Activated CD4-positive, alpha-beta T cell treated with anti-CD3 and anti-CD28 coated beads for 24 hours (primary cell): ENCODE measurements at places on chromosomes 3 and 15.

DNA sequence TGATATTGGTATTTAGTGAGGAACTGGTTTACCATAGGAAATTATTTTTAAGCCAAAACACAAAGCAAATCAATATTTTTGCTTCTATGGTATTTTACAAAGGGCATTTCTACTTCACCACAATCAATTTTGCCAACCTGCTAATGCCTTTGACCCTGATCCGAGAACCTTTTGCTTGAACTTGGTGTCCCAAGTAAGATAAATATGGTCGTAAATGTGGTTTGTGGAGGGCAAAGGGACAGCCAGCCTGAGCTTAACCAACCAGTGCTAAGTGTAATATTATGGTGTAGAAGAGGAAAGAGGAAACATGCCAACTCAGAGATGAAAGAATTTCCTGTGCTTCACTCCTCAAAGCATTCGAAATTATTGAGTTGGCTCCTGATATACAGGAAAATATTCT lies 148.4 kb downstream of the C3orf38 start:
- DNase-seq = no peak

GRCh38 chr3:37170060-37170459 lies 4.3 kb downstream of the LRRFIP2 start:
- DNase-seq = no peak

GRCh38 chr3:175356899-175357324 lies 497.8 kb downstream of the NAALADL2 start:
- DNase-seq = no peak

DNA sequence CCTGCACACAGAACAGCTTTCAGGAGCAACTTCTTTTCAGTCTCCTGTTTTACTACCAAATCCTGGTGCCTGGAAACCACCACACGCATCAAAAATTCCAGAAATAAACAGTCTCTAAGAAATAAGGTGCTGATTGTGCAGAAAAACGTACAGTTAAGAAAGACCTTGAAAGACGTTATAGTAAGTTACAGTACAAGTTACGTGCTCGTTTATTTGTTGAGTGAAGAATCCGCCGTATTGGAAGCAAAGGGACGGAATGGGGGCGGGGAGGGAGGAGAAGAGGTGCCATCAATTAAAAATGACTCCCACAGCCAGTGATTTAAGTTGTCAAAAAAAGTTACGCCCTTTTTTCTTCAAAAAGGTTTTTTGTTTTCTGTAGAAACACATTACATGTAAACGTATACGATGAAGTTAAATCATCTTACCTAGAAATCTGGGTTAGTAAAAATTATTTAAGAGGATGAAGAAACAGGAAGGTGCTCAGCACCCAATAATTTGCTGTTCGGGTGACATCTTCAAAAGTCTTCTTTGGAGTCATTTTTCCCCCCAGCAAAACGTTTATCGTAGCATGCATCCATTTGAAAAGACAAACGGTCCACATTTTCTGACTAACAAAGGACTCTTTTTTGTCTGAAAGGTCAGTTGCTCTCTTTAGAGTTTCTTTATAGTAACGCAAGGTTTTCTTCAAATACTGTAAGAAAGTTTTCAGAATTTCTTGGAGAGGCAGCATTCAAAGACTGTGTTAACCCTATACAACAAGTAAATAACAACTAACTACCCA lies 782 bp upstream of the UACA start:
- DNase-seq = no peak

DNA sequence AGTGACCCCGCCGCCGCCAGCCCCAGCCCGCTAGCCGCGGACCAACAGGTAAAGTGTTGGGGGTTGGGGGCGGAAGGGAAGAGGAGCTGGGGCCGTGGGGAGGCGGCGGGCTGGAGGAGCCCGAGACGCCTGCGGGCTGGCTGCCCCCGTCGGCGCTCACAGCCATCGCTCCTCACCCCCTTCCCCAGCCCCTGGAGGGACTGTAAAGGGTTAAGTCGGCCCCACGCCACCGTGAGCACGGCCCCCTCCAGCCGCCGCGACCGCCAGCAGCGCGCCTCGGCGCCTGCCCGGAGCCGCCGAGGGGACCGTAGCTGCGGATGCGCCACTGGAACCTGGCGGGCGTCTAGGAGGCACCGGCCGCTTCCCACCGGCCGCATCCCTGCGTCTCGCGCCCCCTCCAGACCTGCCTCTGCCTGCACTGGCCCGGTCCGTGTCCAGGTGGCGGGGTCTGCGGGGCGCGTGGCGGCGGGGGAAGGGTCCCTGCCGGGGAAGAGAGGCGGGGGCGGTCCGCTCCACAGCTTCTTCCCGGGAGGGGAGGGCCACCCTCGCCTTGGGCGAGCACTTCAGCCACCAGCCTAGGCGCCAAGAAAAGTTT lies 522 bp downstream of the MED12L start:
- no peak for DNase-seq

GRCh38 chr3:69463531-69463930 lies 77.6 kb upstream of the FRMD4B start:
- no peak for DNase-seq

DNA sequence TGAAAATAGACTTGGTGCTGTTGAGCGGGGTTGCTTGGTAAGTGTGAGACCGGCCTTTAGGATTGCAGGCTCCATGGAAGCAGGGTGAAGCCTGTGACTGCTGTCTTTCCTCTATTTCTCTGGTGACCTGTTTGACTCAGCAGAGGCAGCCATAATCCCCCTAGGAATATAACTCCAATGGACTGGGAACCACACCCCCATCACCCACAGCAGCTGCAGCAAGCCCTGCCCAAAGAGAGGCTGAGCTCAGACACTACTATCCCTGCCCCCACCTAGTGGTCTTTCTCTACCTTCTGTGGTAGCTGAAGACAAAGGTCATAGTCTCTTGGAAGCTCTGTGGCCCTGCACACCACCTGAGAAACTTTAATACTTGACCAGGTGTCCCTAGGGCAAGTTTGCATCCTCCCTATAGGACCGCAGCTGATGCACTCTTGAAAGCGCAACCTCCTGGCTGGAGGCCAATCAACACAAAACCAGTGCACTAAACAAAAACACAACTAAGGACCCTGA lies 133.6 kb upstream of the MRPL3 start:
- no peak for DNase-seq

DNA sequence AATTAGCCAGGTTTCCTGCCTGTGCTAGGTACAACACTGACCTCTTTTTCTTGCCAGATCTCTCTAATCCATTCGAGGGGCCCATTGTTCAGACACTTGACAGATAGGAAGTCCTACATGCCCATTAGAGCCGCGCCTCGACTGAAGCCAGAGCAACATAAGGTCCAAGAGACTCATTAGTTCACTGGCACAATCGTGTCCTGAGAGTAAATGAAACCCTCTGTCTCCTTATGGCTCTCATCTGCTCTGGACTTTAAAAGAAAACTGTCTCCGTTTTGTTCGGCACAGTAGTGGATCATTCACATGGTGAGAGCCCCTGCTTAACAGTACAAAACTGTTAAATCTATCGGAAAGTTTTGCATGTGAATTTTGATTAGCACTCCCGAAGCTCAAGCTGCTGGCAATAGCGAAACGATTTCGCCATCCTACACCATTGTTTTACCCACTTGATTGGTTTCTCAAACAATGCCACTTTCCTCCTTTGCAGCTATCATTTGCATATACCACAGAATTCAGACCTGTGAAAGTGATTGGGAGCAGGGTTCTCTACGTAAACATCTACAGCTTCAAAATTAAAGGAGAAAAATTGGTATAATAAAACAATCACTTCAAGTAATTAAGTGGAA lies 19.0 kb upstream of the C15orf61 start:
- DNase-seq = no peak

DNA sequence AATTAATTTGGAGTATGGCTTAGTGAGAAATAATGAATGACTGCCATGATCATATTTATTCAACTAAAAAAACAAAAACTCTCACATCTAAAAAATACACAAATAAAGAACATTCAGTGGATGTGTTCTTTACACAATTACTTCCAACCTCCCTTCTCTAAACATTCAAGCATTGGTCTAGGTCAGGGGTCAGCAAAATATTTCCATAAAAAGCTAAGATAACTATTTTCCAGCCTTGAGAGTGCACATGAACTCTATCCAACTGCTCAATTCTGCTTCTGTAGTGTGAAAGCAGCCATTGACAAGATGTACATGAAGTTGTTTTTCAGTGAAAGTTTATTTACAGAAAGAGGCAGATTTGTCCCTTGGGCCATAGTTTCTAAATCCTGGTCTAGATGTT lies 406.3 kb downstream of the MAGI1 start:
- no peak for DNase-seq

GRCh38 chr15:62782071-62782841 lies 260.3 kb upstream of the TPM1 start:
- DNase-seq = no peak

DNA sequence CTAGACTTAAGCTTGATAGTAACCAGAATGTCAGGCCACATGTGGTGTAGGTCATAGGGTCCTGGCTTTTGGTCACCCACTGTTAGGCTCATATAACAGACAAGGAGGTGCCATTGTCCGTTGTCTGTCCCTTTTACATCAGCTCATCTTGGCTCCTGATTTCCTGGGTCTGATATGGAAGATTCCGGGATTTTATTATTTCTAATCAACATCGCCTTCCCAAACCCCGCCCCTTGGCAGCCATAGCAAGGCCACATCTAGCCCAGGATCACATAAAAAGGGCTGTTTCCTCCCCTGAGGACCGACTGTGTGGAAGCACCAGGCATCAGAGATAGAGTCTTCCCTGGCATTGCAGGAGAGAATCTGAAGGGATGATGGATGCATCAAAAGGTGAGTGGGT lies at the start of gene TGM4:
Gene TGM4 (plus strand): TSS at position 301 of the 400 bp plus-strand sequence. CDS start 71 bp downstream, at position 372.
- DNase-seq = no peak

GRCh38 chr3:12371525-12372140 lies 82.8 kb downstream of the PPARG start:
- no peak for DNase-seq

- DNase-seq = no peak
Observed at GRCh38 chr3:133369068-133369440, 30.8 kb upstream of the BFSP2 start.

DNA sequence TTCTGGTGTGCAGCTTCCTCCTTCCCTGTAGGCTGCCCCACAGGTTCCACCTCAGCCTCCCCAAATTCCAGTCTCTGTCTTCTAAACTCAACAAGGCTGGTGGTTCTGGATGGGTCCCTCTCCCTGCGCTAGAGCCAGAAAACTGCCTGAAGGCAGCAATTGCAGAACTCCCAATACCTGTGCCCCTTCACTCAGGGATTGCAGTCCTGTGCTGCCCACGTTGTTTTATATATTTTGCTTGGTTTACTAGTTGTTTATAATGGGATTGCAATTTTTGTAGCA lies 14.8 kb upstream of the NPTN start:
- no peak for DNase-seq

DNA sequence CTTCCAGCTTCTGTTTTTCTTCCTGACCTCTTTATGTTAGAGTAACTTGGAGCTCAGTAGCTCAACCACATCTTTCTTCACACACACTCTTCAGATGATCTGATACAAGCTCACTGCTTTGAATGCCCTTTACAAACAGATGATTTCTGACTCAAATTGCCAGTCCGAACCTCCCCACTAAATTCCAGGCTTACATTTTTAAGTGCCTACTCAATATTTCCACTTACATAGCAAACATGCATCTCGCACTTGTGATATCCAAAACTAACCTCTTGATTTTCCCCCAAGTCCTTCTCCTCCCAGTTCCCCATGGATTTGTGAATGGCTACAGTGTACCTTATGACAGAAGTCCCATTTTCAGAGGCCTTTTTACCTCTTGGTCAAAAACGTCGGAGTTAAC lies 139.1 kb downstream of the GBE1 start:
- no peak for DNase-seq

DNA sequence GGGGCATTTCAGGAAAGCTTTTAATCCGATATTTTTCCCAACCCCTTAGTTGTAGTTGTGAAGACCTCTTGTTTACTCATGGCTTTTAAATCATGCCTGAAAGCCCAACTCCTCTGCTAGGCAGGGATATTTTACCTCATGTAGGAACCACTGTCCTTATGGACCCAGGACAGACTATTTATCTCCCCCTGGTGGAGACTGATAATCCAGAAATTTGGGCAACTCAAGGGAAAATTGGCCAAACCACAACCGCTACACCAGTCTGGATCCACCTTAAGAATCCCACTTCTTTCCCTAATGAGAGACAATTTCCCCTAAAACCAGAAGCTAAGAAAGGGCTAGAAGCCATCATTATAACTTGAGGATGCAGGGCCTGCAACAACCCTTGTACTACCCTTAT lies 248.1 kb upstream of the STAC start:
- DNase-seq = no peak

DNA sequence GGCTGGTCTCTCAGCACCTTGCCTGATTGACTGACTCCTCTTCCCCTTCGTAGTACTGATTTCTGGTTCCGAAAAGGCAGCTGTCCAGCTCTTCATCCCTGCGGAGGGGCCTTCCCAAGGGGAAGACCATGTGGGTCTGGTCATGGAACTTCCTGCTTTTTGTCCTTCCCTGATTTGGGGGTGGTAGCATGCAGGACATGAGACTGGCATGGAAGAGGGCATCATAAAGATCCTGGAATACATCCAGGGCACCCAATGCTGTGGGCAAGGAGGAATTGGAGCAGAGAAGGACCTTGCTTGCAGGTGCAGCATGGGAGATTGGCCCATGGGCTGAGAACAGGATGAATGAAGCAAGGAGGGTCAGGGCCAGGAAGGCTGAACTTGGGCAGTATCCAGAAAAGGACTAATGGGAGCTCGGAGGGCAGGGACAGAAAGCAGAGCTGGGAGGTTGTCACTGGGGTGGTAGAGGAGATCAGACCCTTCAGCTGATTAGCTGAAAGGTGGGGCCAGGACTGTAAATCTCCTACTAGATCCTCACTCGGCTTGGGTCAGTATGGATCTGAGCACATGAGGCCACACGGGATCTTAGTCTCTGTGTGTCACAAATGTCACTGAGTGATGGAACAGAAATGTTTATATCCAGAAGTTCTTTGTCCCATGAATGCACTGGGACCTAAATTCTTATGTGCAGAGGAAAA lies 59.5 kb downstream of the AMOTL2 start:
- no peak for DNase-seq

DNA sequence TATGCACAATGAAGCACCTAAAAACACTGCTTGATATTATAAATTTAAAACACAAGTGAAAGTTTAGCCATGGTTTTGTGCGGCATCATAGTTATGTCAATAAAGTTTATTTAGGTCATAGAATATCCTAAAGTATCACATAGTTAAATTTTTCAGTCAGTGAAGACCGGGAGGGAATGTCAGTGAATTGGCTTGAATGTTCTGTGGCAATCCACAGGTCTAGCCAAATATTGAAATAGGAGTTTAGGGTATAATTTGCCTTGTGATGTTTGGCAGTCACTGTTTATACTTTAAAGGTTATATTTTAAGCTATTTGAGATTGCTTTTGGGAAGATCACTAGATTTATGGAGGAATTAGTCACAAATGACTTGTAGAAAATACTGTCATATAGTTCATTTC lies 79.7 kb upstream of the FLNB start:
- no peak for DNase-seq

GRCh38 chr15:97745481-97746071 lies 214.9 kb upstream of the ARRDC4 start:
- DNase-seq = peak; percentile 4

DNA sequence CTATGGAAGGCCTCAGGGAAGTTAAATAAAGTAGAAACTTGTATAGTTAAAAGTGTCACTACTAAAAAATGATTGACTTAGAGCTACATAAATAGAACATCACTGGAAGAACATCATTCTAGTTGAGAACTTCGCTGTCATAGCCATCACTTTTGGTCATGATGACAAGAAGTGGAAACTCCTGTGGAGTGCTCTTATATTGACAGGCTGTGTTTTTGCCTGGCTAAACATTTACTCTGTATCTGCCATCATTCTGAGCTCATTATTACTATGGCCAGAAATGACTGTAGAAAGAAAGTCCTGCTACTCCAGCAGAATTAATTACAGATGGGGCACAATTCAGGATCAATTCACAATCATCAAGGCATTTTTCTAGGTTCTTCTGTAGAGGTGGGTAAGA lies 165.1 kb upstream of the GOLIM4 start:
- no peak for DNase-seq

- no peak for DNase-seq
Observed at GRCh38 chr3:33773637-33774036, 24.8 kb upstream of the PDCD6IP start.
